Effector memory CD4-positive, alpha-beta T cell (primary cell): ENCODE measurements at places on chromosomes 4 and X.

DNA sequence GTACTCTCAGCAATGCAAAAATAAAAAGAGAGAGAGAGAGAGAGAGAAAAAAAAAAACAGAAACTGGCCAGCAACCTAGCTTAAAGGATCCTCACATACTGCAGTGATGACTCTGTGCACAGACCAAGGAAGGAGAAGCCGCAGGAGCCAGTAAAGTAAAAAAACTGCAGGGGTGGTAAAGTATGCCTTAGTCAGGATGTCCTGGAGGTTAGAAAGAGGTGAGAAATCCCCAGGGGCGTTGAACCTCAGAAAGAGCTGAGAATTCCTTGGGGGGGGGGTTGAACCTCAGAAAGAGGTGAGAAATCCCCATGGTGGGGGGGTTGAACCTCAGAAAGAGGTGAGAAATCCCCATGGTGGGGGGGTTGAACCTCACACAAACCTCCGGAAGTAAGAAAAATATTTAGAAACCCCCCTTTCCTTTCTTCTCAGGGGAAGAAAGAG lies 48.0 kb downstream of the MAGEA9 start:
- H3K36me3 ChIP-seq = no peaks in the 10 kb centered on the region
- H3K4me1 ChIP-seq = no peaks in the 10 kb centered on the region
- H3K27me3 ChIP-seq = no peaks in the 10 kb centered on the region
- H3K4me3 ChIP-seq = peak overlapping the region; percentile 17

- DNase-seq = no peak
- H3K27ac ChIP-seq = no peak overlapping the region
- no peaks in the 10 kb centered on the region for H3K4me1 ChIP-seq
- H3K36me3 ChIP-seq = no peaks in the 10 kb centered on the region
- no peaks in the 10 kb centered on the region for H3K27me3 ChIP-seq
Observed at GRCh38 chr4:10366628-10367027, 90.6 kb downstream of the ZNF518B start.

DNA sequence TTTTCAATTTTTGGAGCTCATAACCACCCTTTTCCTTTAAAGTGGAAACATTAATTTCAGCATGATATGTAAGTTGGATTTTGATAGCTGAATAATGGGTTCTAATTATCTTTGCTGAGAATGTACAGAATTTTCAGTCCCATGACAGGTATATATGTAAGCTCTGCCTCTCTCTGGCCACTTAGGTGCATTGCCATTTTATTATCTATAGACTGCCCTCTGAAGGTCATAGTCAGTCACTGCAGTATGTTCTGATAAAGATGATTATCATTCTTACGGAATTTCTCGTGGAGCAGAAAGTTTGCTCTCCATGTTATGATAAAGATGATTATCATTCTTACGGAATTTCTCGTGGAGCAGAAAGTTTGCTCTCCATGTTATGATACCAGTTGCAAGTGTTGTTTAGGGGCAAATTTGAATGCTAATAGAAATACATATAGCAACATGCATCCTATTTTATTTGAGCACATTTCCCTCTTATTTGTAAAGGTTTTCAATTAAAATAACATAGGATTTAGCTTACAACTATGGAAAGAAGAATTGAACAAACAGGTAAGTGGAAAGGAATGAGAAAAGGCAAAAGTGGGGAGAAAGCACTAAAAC lies 10.4 kb downstream of the AFP start:
- H3K27ac ChIP-seq = no peak overlapping the region
- H3K4me3 ChIP-seq = no peak overlapping the region
- no peaks in the 10 kb centered on the region for H3K4me1 ChIP-seq
- H3K27me3 ChIP-seq = no peaks in the 10 kb centered on the region
- H3K36me3 ChIP-seq = no peaks in the 10 kb centered on the region
- no peak for DNase-seq

GRCh38 chr4:24089851-24090534 lies 200.1 kb upstream of the PPARGC1A start:
- H3K4me3 ChIP-seq = no peak overlapping the region
- no peak overlapping the region for H3K27ac ChIP-seq
- no peak for DNase-seq
- H3K4me1 ChIP-seq = no peaks in the 10 kb centered on the region
- no peaks in the 10 kb centered on the region for H3K36me3 ChIP-seq

GRCh38 chrX:137896123-137896522 lies 330.2 kb downstream of the ZIC3 start:
- no peak overlapping the region for H3K4me3 ChIP-seq
- no peak for DNase-seq
- H3K27me3 ChIP-seq = no peaks in the 10 kb centered on the region
- no peaks in the 10 kb centered on the region for H3K36me3 ChIP-seq
- no peak overlapping the region for H3K27ac ChIP-seq

GRCh38 chrX:103688946-103689345 lies 2.4 kb upstream of the MORF4L2 start:
- no peak overlapping the region for H3K4me3 ChIP-seq
- no peak overlapping the region for H3K27ac ChIP-seq
- no peaks in the 10 kb centered on the region for H3K4me1 ChIP-seq
- no peaks in the 10 kb centered on the region for H3K27me3 ChIP-seq

DNA sequence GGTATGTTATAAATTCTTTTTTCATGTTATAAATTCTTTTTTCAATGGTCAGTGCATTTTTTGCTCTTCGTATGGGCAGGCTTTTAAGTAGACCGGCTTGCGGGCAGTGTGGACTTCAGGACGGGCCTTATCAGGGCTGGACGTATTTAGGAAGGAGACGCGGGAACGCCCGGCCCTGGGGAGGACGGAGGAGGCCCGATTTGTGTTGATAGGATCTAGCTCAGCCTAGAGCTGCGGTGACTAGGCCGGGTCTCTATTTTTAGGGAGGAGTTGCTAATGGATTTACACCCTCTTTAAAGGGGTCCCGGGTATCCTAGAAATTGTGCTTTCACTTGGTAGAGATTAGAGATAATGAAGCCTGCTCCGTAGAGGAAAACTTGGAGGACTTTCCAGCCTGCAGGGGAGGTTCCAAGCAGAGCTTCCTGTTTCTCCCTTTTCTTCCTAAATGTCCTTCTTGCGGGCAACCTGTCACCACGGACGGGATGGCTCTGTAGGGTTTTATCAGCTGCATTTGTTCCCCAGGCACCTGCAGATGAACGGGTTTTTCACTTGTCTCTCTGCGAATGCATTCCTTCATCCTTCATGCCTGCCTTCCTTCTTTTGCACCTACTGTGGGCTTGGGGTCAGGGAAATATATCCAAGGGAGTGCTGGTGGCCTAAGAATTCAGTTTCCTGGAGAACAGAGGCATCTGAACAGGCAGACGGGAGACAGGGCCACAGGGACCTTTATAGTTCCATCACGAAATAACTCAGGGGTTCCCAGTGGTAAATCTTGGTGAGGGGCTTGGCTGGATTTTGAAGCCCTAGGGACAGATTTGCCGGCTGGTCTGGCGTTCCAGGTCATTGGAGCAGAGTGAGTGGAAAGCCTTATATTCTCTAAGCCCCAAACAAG lies 1.4 kb downstream of the CD99 start:
- H3K4me3 ChIP-seq = peak overlapping the region; percentile 94
- peak overlapping the region; percentile 84 for H3K27ac ChIP-seq
- H3K36me3 ChIP-seq = no peaks in the 10 kb centered on the region
- DNase-seq = no peak

GRCh38 chrX:19742826-19743225 lies 144.6 kb downstream of the SH3KBP1 start:
- H3K27me3 ChIP-seq = no peaks in the 10 kb centered on the region
- no peak for DNase-seq
- peak overlapping the region; percentile 60 for H3K27ac ChIP-seq
- H3K4me3 ChIP-seq = no peak overlapping the region
- peaks cover 49% of the 10 kb centered on the region for H3K4me1 ChIP-seq

DNA sequence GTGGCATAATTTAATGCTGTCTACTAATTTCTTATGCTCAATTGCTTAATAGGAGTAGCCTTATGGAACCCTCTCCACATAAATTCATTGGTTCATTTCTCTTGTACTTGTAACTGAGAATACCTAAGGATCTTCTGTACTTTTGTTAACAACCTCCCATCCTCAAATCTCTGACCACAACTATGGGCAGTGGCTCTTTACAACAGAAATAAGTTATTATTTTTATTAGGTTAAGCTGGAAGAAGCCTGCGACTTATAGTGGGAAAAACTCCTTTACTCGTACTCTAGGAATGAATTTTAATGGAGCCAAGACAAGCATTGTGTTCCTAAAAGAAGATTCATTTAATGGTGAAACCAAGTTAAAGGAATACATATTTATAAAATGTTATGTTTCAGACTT lies 337.1 kb upstream of the CTSO start:
- no peaks in the 10 kb centered on the region for H3K36me3 ChIP-seq
- H3K27ac ChIP-seq = no peak overlapping the region
- no peak overlapping the region for H3K4me3 ChIP-seq

- no peak overlapping the region for H3K4me3 ChIP-seq
- no peaks in the 10 kb centered on the region for H3K4me1 ChIP-seq
- no peak for DNase-seq
- H3K27me3 ChIP-seq = no peaks in the 10 kb centered on the region
- H3K27ac ChIP-seq = no peak overlapping the region
Observed at GRCh38 chr4:81442484-81443085, 29.1 kb downstream of the RASGEF1B start.

DNA sequence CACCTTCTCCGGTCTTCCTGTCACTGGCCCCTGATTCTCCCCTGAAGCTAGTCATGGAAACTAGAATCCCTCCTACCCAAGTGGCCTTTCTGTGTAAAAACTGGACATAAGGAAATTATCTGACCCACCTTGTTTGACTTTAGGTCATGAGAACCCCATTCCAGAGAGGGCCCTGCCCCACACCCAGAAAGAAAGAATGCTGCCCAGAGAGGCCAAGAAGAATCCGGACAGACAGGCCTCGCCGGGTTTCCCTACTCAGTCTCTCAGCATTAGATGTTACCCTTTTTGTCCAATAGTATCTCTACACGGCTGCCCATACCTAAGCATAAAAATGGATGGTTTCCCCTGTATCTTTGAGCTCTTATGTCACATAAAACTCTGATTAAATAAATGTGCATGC lies 83.3 kb upstream of the HELT start:
- no peaks in the 10 kb centered on the region for H3K36me3 ChIP-seq
- H3K27me3 ChIP-seq = peaks cover 3% of the 10 kb centered on the region
- H3K4me1 ChIP-seq = no peaks in the 10 kb centered on the region
- DNase-seq = no peak

GRCh38 chrX:140572724-140573123 lies 67.9 kb upstream of the SOX3 start:
- H3K27me3 ChIP-seq = no peaks in the 10 kb centered on the region
- DNase-seq = no peak
- H3K27ac ChIP-seq = no peak overlapping the region
- no peak overlapping the region for H3K4me3 ChIP-seq
- no peaks in the 10 kb centered on the region for H3K4me1 ChIP-seq

- no peak for DNase-seq
- no peaks in the 10 kb centered on the region for H3K36me3 ChIP-seq
- H3K4me1 ChIP-seq = no peaks in the 10 kb centered on the region
- no peak overlapping the region for H3K27ac ChIP-seq
- H3K4me3 ChIP-seq = no peak overlapping the region
- no peaks in the 10 kb centered on the region for H3K27me3 ChIP-seq
Observed at GRCh38 chrX:17610788-17611187, 126.5 kb upstream of the SCML1 start.

DNA sequence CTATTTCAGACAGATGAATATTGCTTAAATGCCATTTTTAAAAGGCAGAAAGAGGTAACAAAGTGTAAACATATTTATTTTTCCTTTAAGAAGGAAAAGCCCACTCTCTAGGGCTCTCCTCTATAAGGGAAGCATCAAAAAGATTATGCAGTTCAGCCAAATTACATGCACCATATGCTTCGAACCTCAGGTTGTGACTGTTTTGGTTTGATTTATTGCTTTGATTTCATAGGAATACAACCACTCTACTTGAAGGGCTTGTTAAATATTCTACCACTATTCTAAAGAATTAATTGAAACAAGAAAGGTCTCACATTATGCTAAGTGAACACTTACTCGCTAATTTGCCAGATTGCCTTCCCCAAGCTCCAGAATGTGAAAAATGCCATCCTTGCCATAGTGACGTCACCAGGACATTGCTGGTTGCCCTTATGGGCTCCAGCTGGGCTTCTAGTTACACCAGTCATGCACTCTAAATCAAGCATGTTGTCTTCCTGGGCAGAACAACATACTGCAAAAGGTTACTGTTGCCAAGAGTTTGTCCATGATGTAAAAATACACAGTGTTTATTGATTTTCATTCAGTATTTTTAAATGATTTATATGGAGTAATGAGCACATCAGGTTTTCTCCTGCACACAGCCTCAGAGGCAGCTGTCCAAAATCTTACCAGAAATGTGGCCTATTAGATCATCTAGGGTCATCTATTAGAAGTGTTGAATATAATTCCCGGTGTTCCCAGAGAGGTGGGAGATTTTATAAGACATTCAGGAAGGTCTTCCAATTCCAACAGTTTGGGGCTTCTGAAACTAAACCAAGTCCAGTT lies 164.4 kb upstream of the RAPGEF2 start:
- H3K4me1 ChIP-seq = no peaks in the 10 kb centered on the region
- H3K4me3 ChIP-seq = no peak overlapping the region
- no peaks in the 10 kb centered on the region for H3K36me3 ChIP-seq
- no peak overlapping the region for H3K27ac ChIP-seq

- H3K4me3 ChIP-seq = no peak overlapping the region
- H3K36me3 ChIP-seq = no peaks in the 10 kb centered on the region
- no peak for DNase-seq
- H3K4me1 ChIP-seq = peaks cover 3% of the 10 kb centered on the region
- H3K27ac ChIP-seq = no peak overlapping the region
- H3K27me3 ChIP-seq = no peaks in the 10 kb centered on the region
Observed at GRCh38 chrX:140917354-140918115, 84.9 kb upstream of the SPANXB1 start.

DNA sequence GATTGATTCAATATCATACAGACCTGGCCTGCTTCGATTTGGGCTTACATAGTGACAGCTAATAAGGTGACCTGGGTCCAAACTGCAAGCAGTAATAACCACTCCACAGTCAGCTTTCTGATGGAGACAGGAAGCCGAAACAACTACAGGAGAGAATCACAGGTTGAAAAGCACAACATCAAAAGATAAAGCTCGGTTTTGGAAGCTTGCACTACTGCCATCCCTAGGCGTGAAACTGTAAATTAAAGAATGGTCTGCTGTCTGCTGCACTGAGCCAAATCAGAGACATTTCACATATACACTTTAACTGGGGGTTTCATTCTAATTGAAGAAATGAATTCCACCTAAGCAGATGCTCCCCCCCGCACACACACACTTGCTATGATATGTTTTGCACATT lies 116.3 kb downstream of the DHX15 start:
- H3K27ac ChIP-seq = no peak overlapping the region
- H3K4me1 ChIP-seq = peaks cover 23% of the 10 kb centered on the region
- peaks cover 20% of the 10 kb centered on the region for H3K27me3 ChIP-seq
- H3K4me3 ChIP-seq = no peak overlapping the region
- DNase-seq = no peak
